ENCODE measurements at places on chromosomes 12 and 14. TPM values are rescaled to one million over a fixed set of nuclear protein-coding genes. Genes with fewer than 3 reads are reported as not detected.

GLIPR1 gene
- total RNA-seq, result 36.0 TPM

PTPRB gene
- 0.66 TPM for total RNA-seq

KLRC3 gene
- not detected for total RNA-seq

REP15 gene
- total RNA-seq, result 0.99 TPM

RNF31 gene
- total RNA-seq, result 30.3 TPM

MYL2 gene
- not detected for total RNA-seq

INHBC gene
- total RNA-seq, result not detected

ASIC1 gene
- 1.8 TPM for total RNA-seq

USP44 gene
- total RNA-seq, result 27.4 TPM

SOAT2 gene
- total RNA-seq, result not detected

RD3L gene
- not detected for total RNA-seq

OAS1 gene
- 3.6 TPM for total RNA-seq

PLEKHD1 gene
- under 0.01 TPM for total RNA-seq

NR2C1 gene
- total RNA-seq, result 25.6 TPM

TAS2R20 gene
- 2.1 TPM for total RNA-seq

NFE2 gene
- 0.17 TPM for total RNA-seq

KLRD1 gene
- total RNA-seq, result 0.17 TPM

ASCL1 gene
- total RNA-seq, result not detected

A2ML1 gene
- total RNA-seq, result not detected

ZDHHC17 gene
- 140 TPM for total RNA-seq

RFX4 gene
- not detected for total RNA-seq

TNFRSF1A gene
- 157 TPM for total RNA-seq

TAS2R9 gene
- not detected for total RNA-seq

ITGA7 gene
- 130 TPM for total RNA-seq

SPIC gene
- total RNA-seq, result not detected

All from fibroblast of lung (primary cell).